IPS DF 6.9 (cell line): ENCODE measurements at places on chromosomes 7 and 10.

DNA sequence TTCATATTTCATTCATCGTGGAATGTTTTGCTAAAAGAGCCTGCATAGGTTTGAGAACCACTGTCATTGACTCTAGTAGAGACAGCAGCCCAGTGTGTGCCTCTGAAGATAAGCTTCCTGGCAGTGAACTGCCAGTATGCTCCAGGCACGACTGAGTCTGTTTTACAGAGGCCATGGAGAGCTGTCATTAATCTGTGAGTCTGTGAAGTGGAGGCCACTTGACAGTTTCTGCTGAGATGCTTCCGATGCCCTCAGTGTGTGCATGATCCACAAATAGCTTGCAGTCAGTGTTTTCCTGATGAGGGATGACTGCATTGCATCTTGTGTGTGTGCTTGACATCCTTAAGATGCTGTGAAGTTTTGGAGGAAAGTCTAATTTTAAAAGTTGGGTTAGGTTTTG, 162.2 kb downstream of the PFKFB3 start:
- H3K36me3 ChIP-seq: no peaks in the 10 kb centered on the region
- no peak overlapping the region for H3K4me3 ChIP-seq
- no peaks in the 10 kb centered on the region; the same call in 1 of the 2 replicates for H3K4me1 ChIP-seq
- no peaks in the 10 kb centered on the region for H3K27me3 ChIP-seq

- H3K4me1 ChIP-seq: no peaks in the 10 kb centered on the region; the same call in 1 of the 2 replicates
- no peak for DNase-seq
- no peaks in the 10 kb centered on the region for H3K36me3 ChIP-seq
Observed at GRCh38 chr7:43278088-43278644, 165.7 kb downstream of the HECW1 start.

DNA sequence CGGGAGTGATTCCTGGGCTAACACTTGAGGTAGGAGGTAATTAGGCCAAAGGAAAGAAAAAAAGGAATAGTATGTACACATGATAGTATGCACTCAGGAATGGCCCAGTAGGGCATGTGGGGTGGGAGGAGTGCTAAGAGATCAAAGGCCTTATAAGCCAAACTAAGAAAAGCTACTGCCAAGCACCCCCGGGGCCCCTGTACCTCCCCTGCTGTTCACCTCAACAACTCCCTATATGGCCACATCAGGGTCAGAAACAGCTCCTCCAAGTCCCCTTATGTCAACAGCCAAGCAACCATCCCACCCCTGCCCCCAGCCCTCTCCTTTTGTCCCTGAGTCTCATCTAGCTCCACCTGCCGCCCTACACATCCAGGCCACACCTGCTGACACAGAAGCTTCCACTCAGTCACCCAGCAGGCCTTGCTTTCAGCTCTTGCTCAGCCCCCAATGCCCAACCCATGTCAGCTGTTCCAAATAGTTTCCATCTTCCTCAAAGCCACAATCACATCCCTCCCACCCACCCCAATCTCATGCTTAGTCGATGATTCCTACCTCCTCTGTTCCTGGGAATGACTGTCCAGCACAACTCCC, 80.2 kb downstream of the SORBS1 start:
- peaks cover 16% of the 10 kb centered on the region for H3K4me1 ChIP-seq
- H3K36me3 ChIP-seq: no peaks in the 10 kb centered on the region
- H3K27ac ChIP-seq: no peak overlapping the region
- no peaks in the 10 kb centered on the region for H3K27me3 ChIP-seq

DNA sequence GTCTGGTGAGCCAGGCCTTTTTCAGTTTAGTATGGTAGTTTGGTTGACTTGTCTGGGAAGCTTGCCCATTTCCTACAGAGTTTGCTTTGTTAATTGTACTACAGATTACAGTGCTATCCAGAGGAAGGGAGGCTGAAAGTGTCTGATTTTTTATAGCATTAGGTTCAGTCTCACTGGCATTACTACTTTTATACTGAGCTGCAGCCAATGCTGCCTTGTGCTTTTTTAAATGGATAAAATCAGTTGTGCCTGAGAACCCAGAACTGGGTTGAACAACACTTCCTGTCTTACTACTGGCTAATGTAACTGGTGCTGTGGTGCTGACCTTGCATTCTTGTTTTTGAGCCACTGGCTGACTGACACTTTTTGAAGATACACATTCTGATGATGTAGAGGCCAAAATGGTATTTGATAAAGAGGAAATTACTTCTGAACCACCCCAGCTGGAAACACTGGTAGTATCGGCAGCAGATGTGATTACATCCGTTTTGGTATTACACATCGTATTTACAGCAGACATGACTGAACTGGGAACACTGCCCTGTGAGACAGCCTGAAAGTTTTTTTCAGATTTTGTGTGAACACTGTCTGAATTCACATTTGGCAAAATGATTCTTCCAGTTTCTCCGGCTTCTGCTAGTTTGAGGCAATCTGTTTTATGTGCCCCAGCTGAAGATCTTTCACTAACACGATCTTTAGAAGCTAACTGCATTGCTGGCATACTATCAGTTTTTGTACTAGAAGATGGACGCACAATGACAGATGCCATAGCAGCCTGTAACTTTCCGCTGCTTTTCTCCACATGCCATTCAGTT, 74.1 kb downstream of the NRBF2 start:
- H3K36me3 ChIP-seq: peaks cover 13% of the 10 kb centered on the region; the same call in 1 of the 2 replicates
- DNase-seq: no peak
- no peak overlapping the region for H3K4me3 ChIP-seq
- H3K27me3 ChIP-seq: no peaks in the 10 kb centered on the region
- no peaks in the 10 kb centered on the region; the same call in 1 of the 2 replicates for H3K4me1 ChIP-seq

- no peaks in the 10 kb centered on the region for H3K36me3 ChIP-seq
- no peak overlapping the region for H3K4me3 ChIP-seq
- no peak for DNase-seq
- no peak overlapping the region for H3K27ac ChIP-seq
- no peaks in the 10 kb centered on the region for H3K27me3 ChIP-seq
Observed at GRCh38 chr10:112005044-112005443, 178.5 kb downstream of the GPAM start.

DNA sequence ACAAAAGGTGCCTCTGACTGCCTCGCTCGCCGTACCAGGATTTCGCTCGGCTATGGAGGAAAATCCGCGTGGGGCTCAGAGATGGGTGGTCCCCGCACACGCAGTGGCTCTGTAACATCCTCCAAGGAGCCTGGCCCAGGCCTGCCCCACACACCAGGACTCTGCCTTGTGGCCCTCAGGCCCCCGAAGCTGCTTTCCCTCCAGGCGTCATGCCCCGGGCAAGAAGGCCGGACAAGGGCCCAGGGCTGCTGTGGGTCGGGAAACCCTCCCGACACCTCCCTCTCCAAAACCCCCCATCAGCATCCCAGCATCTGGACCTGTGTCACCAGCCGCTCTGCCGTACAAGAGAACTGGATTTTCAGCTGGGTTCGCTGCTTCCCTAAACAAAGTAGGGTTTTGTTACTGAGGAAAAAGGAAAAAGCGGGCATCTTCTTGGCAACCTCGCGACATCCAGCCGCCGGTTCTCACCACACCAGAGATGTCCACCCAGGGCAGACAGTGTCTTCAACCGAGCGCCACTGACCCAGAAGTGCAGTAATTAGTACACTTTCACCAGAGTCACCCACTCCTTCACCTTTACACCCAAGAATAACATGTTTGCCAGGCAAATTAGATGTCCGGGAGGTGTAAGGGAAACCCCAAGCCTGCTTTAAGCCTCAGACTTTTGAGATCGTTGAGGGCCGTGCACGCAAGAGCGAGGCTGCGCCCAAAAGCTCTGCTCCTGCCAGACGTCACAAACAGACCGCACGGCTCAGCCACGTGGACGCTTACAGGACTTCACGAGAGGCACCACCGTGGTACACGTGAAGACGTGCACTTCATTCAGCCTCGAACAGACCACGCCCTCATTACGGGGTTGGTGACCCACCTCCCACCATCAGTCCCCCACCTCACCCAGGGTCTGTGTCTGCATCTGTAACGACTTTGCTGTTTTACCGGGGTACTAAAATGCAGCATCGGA, 62.2 kb downstream of the DIP2C start:
- H3K27ac ChIP-seq: no peak overlapping the region
- H3K36me3 ChIP-seq: no peaks in the 10 kb centered on the region; the same call in 1 of the 2 replicates
- H3K4me3 ChIP-seq: no peak overlapping the region

GRCh38 chr10:97577701-97578100, 5.1 kb downstream of the ANKRD2 start:
- no peak overlapping the region for H3K4me3 ChIP-seq
- no peaks in the 10 kb centered on the region for H3K27me3 ChIP-seq
- no peak overlapping the region for H3K27ac ChIP-seq
- DNase-seq: no peak

DNA sequence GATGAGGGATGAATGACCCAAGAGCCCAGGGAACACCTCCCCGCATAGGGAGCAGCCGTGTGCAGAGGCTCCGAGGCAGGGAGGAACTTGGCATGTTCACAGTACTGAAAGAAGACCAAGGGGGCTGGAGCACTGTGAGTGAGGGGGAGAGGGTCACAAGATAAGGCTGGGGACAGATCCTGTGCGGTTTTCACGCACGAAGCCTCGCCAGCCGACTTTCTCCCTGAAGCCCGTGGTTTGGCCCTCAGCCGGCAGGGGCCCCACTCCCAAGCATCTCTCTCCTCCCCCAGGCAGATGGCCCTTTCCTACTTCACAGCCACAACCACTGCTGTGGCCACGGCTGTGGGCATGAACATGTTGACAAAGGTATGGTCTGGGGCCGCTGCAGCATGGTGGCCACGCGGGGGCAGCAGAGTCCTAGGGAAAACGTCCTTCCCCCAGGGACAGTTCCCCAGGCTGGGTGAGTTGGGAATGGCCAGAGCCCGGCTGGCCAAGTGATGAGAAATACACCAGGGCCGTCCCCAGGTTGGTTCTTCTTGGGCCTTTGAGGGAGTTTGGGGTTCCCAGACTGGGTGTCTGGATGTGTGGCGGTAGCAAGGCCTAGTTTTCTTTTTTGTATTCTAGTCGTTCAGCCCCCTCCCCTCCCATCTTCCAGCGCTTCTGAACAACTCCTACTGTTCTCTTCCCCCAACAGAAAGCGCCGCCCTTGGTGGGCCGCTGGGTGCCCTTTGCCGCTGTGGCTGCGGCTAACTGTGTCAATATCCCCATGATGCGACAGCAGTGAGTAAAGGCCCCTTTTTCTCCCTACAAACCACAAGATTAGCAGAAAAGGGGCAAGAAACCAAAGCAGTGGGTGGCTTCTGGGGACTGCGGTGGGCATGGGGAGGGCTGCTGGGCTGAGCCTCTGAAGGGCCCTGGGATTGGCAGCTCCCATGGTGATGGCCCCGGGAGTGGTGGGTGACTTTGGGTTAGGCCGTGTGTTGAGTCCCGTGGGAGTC, 14.4 kb upstream of the WBP1L start:
- H3K36me3 ChIP-seq: peaks cover 24% of the 10 kb centered on the region
- H3K27me3 ChIP-seq: no peaks in the 10 kb centered on the region
- no peak for DNase-seq
- no peak overlapping the region for H3K4me3 ChIP-seq
- H3K4me1 ChIP-seq: no peaks in the 10 kb centered on the region
- H3K27ac ChIP-seq: no peak overlapping the region

- peak; percentile 68 for DNase-seq
- no peak overlapping the region for H3K27ac ChIP-seq
- no peaks in the 10 kb centered on the region for H3K27me3 ChIP-seq
- H3K4me1 ChIP-seq: no peaks in the 10 kb centered on the region
- no peaks in the 10 kb centered on the region for H3K36me3 ChIP-seq
Observed at GRCh38 chr10:31036209-31036608, 4.5 kb upstream of the ZNF438 start.

DNA sequence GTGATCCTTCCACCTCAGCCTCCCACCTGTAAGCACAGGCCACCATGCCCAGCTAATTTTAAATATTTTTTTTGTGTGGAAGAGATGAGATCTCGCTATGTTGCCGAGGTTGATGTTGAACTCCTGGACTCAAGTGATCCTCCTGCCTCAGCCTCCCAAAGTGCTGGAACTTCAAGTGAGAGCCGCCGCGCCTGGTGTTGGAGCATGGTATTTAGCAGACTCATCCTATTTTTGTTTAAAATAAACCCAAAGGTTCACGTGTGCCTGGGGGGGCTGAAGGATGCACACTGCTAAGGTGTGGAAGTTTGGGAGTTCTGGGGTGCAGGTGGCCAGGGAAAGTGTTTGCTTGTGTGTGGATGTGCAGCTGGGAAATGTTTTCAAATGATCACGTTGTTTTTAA, 18.1 kb downstream of the PDGFA start:
- no peaks in the 10 kb centered on the region for H3K27me3 ChIP-seq
- peaks cover under 1% of the 10 kb centered on the region; the same call in 1 of the 2 replicates for H3K4me1 ChIP-seq
- H3K4me3 ChIP-seq: no peak overlapping the region
- no peak overlapping the region for H3K27ac ChIP-seq
- no peak for DNase-seq
- H3K36me3 ChIP-seq: peaks cover 31% of the 10 kb centered on the region

- peaks cover 1% of the 10 kb centered on the region; the same call in 1 of the 2 replicates for H3K4me1 ChIP-seq
- peak overlapping the region; percentile 74; the same call in 1 of the 2 replicates for H3K4me3 ChIP-seq
- DNase-seq: no peak
- no peaks in the 10 kb centered on the region for H3K36me3 ChIP-seq
Observed at GRCh38 chr10:119207713-119208552, 562 bp downstream of the GRK5 start.

DNA sequence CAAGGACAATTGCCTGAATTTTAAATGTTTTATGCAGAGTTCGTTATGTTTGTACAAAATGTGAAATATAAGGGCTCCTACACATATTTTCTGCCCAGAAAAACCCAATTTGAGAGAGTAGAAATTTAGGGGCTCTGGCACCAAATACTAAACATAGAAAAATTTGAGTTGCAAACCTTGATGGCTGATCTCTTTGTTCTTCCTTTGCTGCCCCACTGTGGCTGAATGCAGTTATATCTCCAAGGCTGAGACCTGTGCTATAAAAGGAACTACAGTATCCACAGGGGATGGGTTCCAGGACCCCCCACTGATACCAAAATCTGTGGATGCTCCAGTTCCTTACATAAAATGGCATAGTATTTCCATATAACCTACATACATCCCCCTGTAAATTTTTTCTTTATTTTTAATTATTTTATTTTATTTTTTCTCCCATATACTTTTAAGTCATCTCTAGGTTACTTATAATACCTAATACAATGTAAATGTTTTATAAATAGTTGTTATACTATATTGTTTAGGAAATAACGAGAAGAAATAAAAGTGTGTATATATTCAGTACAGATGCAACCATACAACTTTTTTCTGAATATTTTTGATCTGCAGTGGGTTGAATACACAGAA, 22.5 kb downstream of the CFAP43 start:
- H3K4me3 ChIP-seq: no peak overlapping the region
- H3K36me3 ChIP-seq: no peaks in the 10 kb centered on the region
- no peaks in the 10 kb centered on the region for H3K4me1 ChIP-seq
- H3K27ac ChIP-seq: no peak overlapping the region
- no peak for DNase-seq
- H3K27me3 ChIP-seq: no peaks in the 10 kb centered on the region
